ENCODE measurements at places on chromosomes 7 and 10.
A peak's percentile ranks its signal among the peaks of the same experiment; 100 is the strongest.

DNA sequence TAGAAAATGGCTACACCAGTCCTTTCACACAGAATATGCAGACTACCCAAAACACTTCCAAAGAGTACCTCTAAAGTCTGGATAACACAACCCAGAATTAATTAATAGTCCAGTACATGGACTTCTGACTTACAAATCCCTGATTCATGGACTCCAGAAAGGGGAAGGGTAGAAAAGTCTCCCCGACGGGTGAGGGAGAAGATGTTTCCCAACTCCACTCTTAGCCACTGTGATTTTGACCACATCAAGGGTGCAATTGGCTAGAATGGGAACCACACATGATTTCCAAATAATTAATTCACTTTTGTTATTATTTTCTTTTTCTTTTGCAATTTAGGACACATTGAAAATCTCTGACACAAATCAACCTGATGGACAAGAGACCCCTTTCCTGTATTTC is 1.4 kb downstream of the TMEM130 start:
- no peak for DNase-seq

DNA sequence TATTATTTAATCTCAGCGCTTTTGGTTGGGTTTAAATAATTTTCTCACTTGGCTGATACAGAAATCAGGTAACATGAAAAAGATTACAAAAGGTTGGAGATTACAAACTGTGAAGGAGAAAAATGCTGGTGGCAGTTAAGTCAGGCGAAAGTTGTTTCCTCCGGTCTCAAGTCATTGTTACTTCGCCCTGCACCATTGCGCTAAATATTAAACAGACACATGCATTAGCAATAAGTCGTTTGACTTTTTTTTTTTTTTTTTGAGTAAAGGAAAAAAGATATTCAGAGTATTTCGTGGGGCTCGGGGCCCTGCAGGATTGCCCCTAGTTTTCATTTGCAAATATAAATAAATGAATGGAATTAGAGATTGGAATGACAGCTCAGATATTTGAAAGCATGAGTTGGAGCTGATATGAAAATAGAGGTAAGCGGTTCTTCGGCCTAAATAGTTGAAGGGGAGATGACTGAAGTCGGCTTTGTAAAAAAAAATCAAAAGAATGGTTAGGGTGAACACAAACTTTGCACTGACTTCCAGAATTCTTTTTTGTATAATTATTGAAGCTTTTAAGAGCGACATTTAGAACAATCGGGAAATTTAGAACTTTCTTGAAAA is 914 bp downstream of the SDHAF3 start:
- DNase-seq = no peak

GRCh38 chr7:117828825-117829224 is 44.4 kb downstream of the CTTNBP2 start:
- no peak for DNase-seq

DNA sequence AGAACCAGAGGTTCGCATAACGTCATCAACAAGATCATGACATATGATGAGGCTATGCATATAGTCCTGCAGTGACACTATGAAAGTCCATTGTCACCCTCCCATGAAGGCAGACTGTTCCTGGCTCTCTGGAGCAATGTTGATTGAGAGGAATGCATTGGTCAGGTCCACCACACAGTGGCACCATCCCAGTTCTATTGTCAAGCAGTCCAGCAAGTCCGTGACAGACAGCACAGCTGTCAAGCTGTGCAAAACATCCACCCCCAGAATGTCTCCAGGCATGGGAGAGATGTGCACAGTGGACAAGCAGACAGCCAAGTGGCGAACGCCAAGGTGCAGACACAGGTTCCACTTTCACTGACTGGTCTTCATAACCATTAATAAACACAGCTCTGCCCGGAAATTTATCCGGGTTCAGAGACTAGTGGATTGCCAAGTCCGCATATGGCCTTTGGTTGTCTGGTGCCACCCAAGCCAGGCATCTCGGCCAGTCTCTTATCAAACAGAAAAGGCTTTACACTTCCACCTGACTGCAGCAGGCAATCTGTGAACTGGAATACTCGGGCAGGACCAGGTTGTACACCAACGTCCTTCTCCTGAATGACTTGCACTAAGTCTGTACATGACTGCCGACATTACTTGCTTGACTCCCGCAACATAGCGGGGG is 7.2 kb downstream of the RNF133 start:
- no peak for DNase-seq

DNA sequence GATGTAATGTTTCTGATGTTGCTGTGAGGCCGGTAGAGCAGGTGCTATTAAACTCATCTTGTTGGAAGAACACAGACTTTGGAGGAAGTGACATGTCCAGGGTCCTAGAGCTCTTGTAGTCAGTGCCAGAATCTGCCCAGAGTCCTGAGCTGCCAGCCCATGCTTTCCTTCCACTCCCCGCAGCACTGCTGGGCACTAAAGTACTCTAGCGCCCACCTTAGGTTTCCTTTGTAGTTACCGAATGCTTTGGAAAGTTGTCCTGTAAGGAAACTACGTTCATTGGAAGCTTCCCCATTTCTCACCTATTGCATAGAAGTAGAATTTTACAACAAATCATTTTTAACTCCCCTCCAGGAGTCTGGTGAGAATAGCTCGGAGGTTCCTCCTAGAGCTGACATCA is 11.0 kb downstream of the ZNF862 start:
- peak; percentile 37 for DNase-seq

- DNase-seq = no peak
These were observed 67.0 kb downstream of the MDFIC start for GRCh38 chr7:114988755-114989375.

GRCh38 chr10:25174461-25175230 is at the start of gene GPR158:
Gene GPR158, plus strand, starts transcription at chr10:25175001. Its CDS starts 420 bp downstream, at chr10:25175421.
- no peak for DNase-seq

GRCh38 chr10:7070950-7071349 is 339.9 kb downstream of the SFMBT2 start:
- no peak for DNase-seq

DNA sequence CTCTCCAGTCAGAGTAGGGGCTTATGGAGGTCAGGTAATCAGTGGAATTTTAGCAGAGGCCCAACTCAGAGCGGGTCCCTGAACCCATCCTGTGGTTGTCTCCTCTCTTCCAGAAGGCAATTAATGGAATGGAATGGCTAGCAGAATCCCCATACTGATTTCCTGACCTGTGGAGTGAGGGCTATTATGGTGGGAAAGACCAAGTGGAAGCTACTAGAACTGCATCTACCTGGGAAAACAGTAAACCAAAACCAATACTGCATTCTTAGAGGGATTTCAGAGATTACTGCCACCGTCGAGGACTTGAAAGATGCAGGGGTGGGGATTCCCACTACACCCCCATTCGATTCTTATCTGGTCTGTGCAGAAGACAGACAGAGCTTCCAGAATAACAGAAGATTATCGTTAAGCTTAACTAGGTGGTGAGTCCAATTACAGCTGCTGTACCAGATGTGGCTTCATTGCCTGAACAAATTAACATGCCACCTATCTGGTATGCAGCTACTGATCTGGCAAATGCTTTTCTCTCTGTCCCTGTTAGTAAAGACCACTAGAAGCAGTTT is 73.2 kb downstream of the LMBR1 start:
- DNase-seq = no peak

DNA sequence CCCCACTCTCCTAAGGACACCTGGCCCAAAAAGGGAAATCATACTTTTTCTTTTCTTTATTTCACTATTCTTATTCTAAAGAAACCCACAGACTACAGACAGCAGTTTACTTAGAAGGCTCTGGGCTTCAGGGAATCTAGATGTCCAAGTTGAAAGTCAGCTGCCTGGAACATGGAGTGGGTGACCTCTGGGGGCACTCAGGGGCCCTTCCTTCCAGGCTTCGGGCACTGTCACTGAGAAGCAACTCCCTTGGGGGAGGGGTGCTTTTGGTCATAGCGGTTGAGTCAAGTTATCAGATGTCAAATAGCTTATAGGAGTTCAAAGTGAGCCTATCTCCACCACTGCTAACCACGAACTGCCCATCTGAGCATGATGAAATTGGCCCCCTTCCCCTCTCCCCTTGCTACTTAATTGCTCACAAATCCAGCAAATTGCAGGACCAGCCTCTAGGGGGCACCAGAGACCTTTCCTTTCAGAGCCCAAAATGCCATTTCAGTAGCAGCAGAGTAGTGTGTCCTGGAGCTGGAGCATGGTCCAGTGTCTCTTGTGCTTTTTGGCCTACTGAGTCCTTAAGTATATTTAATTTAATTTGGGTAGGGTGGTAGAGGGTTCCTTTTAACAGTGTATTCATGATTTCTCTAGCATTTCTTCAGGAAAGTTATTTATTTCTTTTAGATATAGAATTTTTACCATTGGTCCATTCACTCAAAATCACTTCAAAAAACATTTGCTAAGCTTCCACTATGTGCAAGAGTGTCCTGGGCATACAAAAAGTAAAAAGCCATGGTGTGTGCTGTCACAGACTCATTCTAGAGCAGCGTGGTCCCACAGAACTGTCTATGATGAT is 463.8 kb downstream of the KCNMA1 start:
- no peak for DNase-seq

DNA sequence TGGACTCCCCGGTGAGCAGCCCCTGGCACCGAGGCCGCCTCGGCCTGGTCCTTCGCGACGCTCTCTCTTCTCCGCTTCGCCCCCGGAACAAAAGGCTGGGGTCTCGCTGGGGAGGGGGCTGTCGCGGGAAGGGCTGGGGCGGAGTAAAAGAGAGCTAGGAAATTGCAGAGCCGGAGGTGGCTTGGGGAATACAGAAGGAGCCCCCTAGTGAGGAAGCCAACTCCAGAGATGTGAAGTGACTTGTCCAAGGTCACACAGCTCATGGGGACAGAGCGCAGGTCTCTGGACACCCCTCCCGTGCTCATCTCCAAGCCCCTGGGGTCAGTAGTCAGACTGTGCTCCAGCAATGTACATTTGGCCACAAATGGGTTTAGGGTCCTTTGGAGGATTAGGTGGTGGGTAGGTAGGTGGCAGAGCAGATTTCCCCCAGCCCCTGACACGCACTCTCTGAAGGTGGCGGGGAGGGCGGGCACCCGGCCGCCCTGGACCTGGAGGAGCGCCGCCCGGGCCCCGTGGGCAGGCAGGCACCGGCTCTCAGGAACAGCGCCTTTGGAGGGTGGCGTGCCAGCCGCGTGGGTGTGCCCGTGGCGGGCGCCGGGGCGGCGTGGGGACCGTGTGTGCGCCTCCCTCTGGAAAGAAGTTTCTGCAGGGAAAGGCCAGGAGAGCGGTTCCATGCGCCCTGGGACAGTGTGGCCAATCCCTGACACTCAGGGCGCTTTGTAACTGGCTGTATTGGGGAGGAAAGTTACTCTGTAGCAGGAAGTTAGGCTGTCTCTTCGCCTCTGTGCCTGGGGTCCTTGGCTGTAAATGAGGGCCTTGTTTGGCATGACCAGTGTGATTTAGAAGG is 910 bp downstream of the WIPF3 start:
- no peak for DNase-seq

DNA sequence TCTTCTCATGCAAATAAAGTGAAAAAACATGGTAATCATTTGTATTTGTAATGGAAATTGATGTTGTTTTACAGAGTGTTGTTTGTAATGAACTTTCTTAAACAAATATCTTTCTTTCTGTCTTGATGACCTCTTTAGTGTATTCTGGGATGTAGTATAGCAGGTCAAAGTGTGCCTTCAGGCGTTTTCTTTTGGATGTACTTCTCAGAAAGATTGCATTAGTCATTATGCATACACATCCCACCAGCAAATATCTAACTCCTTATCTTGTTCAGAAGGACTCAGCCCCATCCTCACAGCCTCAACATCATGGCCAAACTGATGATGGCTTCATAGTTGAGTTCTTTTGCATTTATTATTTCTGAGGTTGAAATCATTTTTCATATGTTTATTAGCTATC is 124.7 kb downstream of the LRRC18 start:
- DNase-seq = no peak

DNA sequence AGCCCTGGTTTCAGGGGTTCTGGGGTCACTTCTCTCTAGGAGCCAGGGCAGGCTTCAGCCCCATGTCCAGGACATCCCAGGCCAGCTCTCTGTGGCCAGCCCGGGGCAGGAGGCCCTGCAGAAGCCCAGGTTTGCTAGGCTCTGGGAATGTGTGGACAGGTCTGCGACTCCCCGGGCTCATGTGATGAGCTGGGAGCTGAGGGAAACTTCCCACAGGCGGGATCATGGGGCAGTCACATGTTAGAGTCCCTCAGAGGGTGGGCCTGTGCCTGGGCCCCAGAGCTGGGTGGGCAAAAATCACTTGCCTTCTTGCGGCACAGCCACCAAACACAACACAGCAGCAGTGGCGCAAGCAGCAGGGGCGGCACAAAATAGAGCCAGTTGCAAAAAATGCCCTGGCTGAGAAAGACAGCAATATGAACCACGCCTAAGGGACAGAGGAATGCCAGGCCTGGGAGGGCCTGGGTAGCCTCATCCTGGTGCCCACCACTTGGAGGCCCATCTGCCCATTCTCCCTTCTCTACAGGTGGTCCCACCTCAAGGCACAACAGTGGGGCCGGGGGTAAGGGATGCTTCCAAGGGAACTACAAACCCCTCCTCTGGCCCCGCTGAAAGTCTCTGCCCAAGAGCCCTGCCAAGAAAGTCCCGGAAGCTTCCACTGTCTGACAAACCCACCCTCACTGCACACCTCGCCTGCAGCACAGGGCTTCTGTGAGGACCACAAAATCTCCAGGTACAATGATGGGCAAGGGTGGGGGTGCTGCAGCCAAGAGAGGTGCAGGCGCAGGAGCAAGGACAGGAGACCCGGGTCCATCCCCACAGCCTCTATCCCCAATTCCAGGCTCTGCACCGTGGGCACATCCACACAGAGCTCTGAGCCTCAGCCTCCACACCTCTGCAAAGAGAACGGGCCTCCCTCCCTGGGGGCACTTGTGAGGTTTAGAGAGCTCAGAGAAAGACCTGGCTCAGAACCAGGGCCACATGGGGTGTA is 34.6 kb upstream of the ANTXRL start:
- no peak for DNase-seq

DNA sequence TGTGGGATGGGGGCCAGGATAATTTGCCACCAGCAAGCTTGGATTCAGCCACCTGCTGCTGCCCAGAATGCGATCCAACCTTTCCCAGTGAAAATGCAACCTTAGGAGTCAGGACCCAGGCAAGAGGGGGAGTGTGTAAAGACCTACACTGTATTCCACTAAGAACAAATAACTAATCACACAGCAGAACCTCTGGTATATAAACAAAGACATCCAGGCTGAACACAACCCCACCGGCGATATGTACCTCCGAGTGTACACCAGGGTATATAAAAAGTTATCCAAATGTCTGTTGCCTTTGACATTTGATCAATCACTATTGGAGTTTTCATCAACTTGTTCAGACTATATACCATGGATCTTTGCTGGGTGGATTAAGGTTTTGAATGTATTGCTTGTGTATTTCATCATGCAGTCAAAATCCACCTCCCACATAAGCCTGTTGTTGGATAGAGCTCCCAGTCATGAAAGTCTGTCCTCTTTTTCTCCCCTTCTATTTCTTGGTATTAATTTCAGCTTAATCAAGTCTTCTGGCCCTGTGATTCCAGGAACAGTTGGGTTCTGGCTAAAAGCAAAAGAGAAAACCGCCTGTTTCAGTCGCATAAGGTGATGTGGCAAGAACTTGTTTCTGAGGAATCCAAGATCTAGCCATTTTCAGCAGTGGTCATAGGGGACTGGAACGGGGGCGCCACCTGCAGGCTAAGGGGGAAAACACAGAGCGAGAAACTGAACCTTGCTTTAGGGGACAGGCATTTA is 290.7 kb downstream of the CCDC3 start:
- no peak for DNase-seq
